ENCODE measurements at places on chromosomes 12 and 14.
A peak's percentile ranks its signal among the peaks of the same experiment; 100 is the strongest.

DNA sequence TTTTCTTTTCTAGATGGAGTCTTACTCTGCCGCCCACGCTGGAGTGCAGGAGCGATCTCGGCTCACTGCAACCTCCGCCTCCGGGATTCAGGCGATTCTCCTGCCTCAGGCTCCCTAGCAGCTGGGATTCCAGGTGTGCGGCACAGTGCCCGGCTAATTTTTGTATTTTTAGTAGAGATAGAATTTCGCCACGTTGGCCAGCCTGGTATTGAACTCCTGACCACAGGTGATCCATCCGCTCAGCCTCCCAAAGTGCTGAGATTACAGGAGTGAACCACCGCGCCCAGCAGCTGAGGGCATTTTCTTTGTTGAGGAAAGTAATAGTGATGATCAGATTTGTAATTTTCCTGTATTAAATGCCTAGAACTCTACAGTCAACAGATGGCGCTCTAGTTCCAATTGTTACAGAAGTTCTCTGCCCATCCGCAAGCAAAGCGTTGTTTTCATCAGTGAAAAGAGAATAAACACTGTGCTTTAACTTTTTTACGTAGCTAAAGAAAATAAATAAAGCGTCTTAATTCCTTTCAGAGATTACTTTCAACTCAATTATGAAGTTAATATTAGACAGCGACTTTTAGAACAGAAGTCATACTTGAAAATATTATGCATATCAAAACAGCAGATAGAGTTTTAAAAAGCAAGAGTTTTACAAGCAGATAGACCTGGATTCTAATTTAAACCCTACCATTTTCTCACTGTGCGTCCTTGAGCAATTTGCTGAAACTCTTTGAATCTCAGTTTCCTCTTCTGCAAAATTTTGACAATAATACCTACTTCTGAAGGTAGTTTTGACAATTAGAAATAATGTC, 335.1 kb downstream of the DUSP6 start:
- no peak for DNase-seq

DNA sequence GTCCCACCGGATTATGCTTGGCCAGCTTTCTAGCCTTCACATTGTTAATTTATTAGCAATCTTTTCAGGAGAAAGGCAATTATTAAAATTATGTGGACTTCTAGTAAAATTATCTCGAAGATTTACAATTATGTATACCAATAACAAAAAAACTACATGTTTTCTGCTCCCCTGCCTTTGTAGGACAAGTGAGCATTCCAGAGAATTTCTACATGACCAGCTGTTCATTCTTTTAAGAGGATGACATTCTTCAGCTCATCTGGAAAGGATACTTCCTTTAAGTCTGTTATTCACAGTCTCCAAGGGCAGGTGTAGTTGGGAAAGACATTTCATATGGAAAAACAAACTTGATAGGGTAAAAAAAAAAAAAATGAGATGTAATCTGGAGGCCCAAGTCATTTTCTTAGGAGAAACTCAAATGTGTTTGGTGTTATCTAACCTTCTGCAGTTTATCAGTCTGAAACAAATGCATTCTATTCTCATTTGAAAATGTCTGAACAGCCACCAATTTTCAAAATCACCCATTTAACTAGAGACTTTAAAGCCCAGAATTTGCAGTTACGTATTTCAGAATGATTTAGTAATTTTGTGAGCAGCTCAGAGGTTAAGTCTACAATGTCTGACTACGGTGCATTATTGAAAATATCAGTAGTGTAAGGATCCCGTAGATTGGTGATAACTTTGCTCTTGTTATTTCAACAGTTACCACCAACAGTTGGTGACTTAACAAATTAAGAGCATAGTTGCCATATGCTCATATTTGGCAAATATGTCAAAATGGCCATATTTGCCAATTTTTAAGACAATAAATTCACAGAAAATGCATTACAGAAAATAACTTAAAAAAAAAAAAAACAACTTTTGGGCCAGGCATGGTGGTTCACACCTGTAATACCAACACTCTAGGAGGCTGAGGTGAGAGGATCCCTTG, 1.8 kb upstream of the PHLDA1 start:
- DNase-seq: no peak

GRCh38 chr14:81390696-81391095, 9.4 kb downstream of the STON2 start:
- DNase-seq: no peak

- no peak for DNase-seq
These were observed 53.6 kb upstream of the SRSF5 start for GRCh38 chr14:69713209-69713781.

DNA sequence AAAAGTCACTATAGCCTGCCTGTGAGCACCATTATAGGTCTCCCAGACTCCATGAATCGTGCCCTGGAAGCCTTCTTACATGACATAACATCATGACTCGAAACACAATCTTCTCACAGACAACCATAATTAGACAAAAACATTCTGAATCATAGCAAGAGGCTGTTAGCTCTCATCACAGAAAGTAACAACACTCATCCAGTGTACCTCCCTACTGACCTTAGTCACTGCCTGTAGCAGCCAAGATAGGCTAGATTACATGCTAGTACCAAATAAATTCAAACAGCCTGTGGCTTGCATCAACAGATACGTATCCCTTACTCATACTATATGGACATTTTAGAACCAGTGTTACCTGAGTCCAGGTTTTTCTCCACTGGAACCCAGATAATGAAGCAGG, 663.8 kb upstream of the FOXG1 start:
- DNase-seq: no peak

DNA sequence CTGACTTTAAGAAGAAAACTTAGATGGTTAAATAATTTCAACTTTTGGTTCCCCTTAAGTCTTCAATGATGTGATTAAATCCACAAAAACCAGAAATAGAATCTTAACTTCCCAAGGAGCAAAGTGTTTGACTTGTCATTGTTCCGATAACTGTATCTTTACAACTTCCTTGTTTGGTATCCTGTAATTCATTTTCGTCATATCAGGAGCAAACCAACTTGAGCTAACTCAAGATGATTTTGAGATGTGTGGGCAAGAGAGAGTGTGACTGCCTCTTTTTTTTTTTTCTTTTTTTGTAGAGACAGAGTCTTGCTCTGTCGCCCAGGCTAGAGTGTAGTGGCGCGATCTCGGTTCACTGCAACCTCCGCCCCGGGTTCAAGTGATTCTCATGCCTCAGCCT, 25.3 kb downstream of the DRAM1 start:
- no peak for DNase-seq

GRCh38 chr14:65150898-65151608, 48.7 kb upstream of the MAX start:
- DNase-seq: no peak

DNA sequence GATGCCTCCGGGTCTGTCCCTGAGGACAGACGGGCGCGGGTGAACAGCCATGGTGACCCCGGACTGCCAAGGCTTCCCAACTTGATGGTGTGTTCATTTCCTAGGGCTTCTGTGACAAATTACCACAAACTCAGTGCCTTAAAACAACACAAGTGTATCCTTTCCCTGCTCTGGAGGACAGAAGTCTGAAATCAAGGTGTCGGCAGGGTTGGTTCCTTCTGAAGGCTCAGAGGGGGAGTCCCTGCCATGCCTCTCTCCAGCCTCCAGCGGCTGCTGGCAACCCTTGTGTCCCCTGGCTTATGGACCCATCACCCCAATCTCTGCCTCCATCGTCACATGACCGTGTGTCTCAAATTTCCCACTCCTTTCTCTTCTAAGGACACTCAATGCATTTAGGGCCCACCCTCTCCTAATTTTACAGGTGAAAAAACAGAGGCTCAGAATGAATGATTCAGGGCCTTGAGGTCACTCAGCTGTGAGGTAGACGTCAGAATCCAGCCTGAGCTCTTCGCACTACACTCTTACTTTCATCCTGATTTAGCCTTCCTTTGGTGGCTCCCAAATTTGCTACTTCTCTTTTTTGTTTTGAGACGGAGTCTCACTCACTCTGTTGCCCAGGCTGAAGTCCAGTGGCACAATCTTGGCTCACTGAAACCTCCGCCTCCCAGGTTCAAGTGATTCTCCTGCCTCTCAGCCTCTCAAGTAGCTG, 45.4 kb downstream of the VCPKMT start:
- no peak for DNase-seq

DNA sequence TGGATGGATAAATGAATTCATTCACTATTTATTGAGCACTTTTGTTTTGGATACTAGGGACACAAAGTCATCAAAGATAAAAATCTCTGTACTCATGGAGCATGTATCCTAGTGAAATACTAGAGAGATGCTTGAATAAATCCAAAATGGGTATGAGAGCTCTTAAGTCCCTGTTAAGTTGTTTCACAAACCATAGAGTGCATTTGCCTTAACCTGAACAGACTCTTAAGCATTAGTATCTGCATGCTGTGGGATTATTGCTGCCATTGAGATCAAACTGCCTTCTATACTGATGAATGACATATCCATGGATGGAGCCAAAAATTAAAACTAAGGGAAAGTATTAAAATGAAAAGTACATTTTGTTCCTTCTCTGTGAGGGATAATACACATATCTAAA, 206.5 kb upstream of the KRR1 start:
- no peak for DNase-seq

- no peak for DNase-seq
These were observed 99.2 kb downstream of the HEATR5A start for GRCh38 chr14:31320922-31321766.

- no peak for DNase-seq
These were observed 1.6 kb upstream of the SLC7A8 start for GRCh38 chr14:23185063-23185462.

DNA sequence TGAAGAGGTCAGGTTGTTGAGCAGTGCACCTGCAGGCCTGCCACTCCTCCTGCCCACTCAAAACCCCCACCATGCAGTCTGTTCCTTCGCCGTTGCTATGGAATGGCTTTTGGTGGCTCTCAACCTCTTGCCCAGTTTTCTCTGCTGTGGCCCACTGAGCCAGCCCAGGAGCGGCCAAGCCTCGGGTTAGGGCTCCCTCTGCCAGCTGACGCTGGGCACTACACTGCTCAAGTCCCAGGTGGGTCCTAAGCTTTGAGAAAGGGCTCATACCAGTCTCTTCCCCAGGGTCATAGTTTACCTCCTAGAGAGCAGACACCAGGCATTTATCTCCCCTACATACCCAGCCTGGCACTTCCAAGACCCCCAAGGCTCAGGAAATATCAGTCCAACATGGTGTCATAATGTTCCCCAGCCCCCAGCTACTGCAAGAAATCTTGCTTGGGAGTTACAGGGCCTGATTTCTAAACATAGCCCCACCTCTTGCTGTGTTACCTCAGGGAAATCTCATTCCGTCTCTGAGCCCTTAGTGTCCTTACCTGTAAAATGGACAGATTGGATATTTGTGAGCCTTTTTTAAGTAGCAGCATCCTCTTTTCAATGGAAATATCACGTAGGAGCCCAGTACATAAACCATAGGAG, 59.4 kb downstream of the TSPAN11 start:
- DNase-seq: no peak

- DNase-seq: no peak
These were observed 23.6 kb downstream of the MED6 start for GRCh38 chr14:70576891-70577290.

GRCh38 chr12:95505039-95505438, 31.1 kb downstream of the METAP2 start:
- no peak for DNase-seq

- DNase-seq: no peak
These were observed 48.2 kb upstream of the VSX2 start for GRCh38 chr14:74190927-74191575.

DNA sequence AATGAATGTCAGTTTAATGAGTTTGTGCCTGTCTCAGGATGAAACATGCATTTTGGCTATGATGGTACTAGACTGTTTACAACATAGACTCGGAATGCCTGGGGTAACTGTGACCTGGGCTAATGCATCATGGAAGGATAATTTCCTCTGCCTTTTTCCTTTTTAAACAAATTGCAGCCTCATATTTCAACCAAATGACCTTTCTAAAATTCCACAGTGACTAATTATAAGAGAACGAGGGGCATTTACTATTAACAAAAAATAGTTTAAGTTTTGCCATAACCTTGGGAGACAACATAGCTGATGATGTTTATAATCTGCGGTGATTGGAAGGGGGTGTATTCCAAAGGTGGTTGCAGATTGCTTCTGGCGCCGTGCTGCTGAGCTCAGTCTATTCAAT, 1140.5 kb downstream of the GALC start:
- DNase-seq: no peak

GRCh38 chr12:28463396-28463795, 273.1 kb downstream of the CCDC91 start:
- DNase-seq: no peak

DNA sequence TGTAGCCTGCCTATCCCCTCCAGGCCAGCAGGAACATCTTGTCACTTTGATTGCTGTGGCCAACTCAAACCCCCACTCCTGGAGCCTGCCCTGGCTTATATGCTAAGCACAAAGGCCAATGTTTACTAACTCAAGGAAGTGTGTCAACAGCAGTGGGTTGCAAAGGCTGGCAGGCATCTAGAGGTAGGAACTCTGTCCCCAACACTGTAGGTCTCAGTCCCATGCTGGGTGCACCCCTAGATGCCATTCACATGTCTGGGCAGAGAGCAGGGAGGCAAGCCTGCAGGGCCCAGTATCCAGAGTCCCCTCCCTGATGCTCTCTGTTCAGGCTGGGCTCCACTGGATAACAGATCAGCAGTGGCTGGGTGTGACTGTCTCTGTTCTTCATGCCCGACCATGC, 1.6 kb upstream of the HPD start:
- no peak for DNase-seq

GRCh38 chr14:105933238-105933637, 406.9 kb downstream of the TMEM121 start:
- no peak for DNase-seq

DNA sequence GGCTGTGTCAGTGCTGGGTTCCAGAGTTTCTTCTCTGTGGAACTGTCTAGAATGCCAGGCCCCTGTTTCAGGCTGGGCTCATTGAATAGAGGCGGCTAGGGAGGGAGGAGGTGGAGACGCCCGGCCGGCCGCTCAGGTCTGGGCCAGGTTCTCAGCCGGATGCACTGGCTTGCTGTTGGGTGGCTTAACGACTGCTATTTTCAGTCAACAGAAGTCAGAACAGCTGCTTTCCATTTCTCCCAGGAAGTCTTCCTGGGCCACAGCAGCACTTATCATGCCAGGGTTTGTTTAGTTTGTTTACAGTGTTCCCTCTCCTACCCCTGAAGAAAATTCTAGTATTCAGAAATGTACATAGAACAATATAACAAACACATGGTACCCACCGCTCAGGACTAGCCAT, 26.0 kb upstream of the VPS37B start:
- DNase-seq: no peak

DNA sequence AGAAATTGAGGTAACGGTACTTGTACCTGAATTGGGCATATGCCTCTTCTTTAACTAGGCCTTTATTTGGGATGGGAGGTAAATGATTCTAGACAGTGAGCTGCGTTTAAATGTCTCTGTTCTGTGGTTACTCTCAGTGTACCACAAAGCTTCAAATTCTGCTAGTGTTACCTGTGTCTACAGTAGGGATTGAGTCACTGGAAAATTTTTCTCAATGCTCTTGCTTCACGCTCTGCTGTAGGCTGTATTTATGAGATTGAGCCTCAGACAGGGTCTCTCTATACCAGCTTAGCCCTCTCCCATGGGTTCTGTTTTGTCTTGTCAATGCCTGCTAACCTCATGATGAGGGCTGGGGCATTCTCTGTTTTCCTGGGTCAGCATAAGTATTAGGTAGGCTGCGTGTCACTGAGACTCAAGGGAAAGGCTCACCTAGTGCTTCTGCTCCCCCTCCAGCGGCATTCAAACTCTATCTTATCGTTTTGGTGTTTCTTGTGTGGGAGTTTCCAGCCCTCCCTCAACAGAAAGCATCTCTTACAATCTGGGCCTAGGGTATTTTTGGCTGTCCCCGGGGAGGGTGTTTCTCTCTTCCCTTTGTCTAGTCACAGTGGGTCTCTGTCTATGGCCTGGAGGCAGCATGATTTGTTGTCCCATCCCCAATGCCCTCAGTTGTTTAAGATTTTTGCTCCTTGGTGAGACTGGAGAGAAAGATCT, 285.8 kb downstream of the ADGRD1 start:
- no peak for DNase-seq

- DNase-seq: peak; percentile 60
These were observed 661.7 kb downstream of the VRK1 start for GRCh38 chr14:97458661-97459579.
